ENCODE measurements at places on chromosomes 12 and 14.

GRCh38 chr14:49870908-49871307 lies 18.3 kb upstream of the NEMF start:
- DNase-seq = no peak

DNA sequence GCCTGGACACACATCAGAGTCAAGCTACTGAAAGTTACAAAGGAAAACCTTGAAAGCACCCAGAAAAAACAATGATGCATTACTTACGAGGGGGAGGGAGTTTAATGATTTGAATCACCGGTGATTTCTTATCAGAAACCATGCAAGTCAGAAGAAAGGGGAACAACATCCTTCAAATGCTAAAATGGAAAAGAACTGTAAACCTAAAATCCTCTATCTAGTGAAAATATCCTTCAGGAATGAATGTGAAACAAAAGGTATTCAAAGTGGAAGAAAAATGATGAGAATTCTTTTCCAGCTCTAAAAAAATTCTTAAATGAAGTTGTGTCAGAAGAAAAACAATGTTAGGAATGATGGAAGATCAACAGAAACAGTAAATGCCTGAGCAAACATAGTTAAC lies 16.8 kb downstream of the SCAF11 start:
- DNase-seq = no peak

- DNase-seq = no peak
Measured at GRCh38 chr12:69073035-69073434, 140.1 kb upstream of the CPM start.

DNA sequence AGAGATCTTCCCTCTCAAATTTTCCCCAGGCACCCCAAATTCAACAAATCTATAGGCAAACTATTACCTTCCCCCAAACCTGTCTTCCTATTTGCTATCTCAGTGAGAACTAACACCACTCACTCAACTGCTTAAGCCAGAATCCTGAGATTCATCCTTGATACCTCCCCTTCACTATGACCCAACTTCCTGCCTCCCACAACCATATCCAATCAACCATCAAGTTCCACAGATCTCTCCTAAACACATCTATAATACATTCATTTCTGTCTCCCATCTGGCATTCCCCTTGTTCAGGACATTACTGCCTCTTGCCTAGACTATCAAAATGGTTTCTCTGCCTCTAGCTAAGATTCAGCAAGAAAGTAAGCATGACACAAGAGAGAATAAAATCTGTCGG lies 21.3 kb downstream of the YAF2 start:
- DNase-seq = no peak

DNA sequence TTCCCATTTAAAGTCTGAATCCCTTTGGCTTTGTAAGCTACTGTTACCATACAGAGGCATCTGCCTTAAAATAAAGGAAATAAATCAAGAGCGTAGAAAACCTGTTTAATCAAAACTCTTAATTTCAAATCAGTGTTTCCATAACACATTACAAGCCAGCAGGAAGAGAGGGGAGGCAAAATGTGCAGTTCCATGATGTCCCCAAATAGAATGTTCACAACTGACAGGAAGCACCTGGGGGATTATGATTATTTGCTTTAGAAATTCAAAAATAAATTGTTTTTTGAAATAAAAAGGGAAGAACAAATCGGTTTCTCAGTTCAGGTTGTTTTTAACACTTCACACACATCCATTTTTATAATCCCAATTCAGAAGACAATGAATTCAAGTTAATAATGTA lies 21.4 kb downstream of the SOCS2 start:
- DNase-seq = no peak

DNA sequence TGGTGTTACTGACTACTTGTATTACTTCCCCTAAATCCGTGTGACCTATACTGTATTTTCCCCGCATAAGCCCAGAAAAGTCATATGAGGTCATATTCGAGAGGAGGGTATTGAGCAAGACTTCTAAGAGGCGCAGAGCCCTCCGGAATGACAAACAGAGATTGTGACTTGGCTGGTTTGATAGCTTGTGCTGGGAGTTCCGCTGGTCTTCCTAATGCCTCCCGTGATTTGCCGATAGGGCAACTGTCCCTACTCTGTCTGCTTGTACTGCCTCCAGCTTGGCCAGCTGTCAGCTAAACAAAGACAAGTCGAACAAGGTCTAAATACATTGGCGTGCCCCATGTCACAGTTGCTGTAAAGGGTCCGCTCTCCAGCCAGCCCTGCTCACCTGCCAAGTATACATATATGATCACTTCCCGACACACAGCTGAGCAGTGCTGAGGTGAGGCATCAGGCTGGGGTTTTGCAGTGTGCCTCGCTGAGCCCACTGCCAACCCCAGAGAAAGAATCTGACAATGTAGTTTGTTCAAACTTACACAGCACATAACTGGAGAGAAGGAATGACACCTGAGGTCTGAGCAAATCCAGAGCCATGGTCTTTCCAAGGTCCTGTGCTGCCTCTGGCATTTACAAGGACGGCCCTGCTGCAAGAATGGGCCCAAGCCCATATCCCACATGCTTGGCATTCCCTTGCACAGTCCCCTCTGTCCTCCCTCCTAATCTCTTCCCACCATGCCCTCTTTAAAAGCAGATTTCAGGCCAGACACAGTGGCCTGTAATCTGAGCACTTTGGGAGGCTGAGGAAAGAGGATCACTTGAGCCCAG lies 23.7 kb downstream of the LGMN start:
- DNase-seq = no peak

- no peak for DNase-seq
Measured at GRCh38 chr12:110543965-110544364, 39.2 kb downstream of the PPTC7 start.

DNA sequence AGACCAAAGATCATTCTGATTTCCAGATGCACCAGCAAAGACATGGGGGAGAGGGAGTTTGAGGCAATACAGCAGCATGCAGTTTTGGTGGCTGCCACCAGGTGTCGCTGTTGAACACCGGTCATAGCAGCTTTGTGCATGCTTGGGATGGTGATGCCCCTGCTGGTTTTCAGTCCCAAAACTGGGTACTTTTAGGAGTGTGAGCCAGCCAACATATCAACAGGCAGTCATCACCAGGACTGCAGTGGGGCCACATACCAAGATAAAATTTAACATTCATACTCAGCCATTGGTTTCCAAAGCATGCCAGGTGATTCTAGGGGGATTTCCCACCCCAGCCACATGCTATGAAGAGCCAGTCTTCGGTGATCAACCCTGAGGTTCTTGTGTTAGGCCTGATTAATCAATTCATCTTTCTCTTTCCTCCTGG lies 64.2 kb downstream of the PHETA1 start:
- DNase-seq = peak; percentile 37

DNA sequence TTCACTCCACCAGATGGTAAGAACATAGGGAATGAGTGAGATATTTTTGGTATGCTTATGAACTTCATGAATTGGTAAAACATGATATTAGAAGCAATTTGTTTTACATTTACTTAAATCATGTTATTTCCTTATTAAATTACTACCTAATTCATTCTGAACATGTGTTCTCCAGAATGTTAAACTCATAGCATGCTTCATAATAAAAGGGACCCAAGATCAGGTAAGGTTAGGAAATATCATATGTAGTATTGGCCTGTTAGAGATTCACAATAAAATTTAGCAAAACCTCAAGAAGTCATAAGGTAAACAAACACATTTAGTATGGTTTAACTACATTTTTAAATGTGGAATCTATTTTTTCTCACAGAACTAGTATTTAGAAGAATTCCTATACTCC lies 28.2 kb downstream of the PTPRQ start:
- DNase-seq = no peak

GRCh38 chr14:75875958-75876357 lies 105.8 kb downstream of the TGFB3 start:
- no peak for DNase-seq

DNA sequence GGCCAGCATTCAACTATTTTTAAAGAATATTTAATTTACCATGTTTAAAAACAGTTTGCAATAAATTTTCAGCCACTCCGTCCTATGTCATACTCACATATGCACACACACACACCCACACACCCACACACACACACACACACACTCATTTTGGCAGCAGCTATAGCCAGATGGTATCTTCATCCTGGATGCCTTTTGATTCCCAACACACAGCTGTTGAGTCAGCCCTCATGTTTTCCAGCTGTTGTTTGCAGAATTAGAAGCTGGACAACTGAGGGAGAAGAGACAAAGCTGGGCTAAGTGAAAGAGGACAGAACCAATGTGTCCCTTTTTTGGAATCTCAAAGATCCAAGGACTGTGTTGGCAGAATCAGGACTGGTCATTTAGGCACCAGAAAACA lies 80.0 kb upstream of the EGLN3 start:
- DNase-seq = no peak

GRCh38 chr14:34120185-34120977 lies 169.5 kb upstream of the EGLN3 start:
- no peak for DNase-seq

- no peak for DNase-seq
Measured at GRCh38 chr12:18750085-18750484, 12.2 kb downstream of the CAPZA3 start.

GRCh38 chr12:69985656-69986055 lies 160.6 kb downstream of the MYRFL start:
- no peak for DNase-seq

GRCh38 chr12:100539202-100539601 lies 34.3 kb upstream of the GAS2L3 start:
- DNase-seq = peak; percentile 70
